ENCODE measurements at places on chromosomes 4 and X.

- DNase-seq: no peak
Observed at GRCh38 chr4:76950956-76951671, 1.6 kb downstream of the SEPTIN11 start.

DNA sequence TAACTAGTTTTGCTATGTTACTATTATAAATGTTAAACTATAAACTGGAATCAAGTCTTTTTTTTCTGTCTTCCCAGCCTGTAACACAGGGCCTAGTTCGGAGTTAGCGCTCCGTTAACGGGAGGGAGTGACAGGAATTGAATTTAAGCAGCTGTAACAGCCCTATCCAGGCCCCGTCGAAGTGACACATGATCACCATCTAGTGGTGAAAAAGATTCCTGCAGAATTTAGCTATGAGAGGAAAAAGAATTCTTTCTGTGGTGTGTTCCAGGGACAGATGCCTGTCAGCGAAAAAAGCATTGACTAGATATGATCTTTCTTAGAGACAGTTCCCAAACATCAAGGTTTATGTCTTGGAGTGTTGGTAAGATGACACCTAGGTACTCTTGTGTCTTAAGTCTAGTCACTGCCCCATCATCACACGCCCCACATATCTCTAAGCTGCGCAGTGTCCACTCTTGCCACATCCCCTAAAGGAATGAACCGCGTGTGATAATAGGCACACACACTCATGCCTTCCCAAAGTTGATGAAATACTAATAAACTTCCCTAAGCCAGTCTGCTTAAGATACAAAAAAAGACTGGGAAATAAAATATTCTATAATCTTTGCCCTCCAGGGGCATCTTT, 2.1 kb downstream of the GAB3 start:
- no peak for DNase-seq

DNA sequence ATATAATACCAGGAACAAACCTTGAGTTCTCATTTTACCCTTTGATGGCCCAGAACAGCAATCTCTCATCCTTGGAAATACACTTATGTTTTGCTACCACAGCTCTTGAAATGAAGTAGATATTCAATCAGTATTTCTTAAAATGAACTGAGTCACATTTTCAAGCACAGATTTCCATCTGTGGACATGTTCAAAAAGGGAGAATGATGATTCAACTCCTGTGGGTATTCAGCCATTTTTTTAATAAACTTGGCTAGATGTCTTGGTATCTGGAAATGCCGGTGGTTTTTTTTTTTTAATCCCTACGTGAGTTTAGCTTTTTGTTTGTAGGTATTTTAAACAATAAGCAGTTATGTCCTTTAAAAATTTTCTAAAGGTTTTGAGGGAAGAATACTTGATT, 64.2 kb upstream of the TRPC5OS start:
- no peak for DNase-seq

DNA sequence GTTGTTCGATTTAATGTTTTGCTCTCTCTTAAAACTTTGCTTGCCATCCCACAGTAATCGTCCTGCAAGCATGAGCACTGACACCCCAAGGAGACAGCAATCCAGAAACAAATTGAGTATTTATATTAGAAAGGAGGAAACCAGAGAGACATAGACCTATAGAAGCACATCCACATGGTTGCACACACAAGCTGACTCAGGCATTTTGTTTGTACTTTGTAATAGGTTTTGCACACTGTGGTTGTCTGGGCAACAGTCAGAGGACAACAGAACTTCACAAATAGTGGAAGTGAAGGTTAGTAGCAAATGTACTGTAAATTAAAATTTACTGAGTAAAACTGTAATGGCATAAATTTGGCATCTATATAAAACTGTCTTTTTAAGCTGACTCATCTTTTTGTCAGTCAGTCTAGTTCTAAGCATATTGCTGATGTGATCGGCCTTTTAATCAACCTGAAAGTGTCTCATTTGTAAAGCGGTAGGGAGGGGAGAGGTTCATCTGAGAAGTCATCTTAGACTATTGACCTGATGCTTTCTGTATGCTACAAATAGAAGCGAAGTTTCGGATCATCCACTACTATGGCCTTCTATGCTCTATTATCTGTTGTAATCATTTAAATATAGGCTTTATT, 1624.7 kb downstream of the ARAP2 start:
- no peak for DNase-seq

GRCh38 chr4:42750856-42751255, 94.0 kb upstream of the ATP8A1 start:
- DNase-seq: no peak

DNA sequence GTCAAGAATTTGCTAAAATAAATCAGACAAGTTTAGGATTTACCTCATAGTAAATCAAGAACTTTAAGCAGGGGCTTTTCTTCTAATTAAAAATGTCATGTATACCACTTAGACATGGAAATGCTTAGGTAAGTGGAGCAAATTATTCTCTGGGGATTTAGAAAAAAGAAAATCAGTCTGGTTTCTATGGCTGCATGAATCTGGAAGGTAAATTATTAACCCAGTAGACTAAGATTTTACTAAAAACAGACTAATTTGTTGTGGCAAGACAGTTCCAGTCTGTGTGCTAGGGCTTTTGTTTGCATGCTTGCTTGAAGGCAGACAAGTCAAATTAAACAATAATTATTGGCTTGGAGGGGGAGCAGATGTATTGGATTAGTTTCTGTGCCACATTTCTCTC, 140.6 kb downstream of the TBL1X start:
- DNase-seq: no peak

DNA sequence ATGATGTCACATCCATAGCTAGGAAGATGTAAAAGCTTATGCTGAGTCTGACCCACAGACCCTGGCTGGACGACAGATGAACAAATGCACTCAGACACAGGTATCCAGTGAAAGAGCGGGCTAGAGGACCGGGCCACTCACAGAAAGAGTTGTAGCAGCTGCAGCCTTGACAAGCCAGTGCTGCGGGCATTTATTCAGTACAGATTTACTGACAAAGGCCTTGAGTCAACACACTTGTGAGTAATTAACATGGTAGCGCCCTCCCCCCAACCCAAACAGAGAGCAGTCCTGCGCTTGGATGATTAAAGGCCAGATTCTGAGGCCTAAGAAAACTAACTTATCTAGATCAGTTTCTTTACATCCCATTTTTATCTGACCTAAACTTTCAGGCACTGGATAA, 244.6 kb downstream of the SPANXN4 start:
- no peak for DNase-seq

- peak; percentile 68 for DNase-seq
Observed at GRCh38 chr4:110005461-110006056, 92.9 kb downstream of the EGF start.

DNA sequence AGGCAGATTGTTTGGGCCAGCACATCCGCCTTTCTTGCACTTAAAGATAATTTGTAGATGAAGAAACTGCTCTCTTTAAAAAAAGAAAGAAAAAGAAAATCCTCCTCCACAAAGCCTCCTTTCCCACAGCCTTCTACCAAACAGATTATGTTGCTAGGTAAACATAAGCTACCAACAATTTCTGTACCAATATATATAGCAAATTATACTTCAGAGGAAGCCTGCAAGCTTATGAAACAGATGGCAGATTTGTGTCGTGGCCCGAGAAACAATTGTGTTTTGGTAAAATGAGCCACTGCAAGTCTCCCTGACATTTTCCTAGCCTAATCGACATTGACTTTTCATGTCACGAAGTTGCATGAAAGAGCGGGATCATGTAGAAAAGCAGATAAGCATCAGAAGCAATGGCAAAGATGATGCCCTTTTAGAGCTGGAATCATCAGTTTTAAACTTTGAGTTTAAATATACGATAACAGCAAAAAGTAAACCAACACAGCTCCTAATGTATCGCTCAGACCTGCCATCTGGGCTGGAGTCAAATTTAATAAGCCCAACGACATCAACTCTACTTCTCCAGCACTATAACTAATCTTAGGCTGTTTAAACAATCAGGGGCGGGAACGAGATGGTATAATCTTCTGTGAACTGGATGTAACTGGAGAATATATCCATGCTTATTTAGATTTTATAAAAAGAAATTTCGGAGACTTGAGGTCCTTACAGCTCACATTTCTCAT, 94.9 kb upstream of the PLAC1 start:
- no peak for DNase-seq

DNA sequence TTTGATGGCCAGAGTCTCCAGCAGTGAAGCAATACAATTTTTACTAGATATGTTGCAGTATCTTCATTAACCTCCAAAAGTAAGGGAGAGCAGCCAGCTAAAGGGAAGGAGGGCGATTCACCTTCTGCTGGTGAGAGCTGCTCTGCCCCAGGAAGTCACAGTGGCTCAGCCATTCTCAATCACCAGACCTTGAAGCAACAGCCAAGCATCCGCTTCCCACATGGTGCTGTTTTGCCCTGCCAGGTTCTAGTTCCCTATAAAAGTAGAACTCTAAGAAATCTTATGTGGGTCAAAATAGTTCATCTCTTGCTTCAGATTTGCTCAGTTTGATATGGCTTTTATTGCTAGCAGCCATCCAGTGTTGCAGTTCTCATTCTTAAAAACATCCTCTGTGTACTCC, 166.8 kb downstream of the STIM2 start:
- DNase-seq: no peak

DNA sequence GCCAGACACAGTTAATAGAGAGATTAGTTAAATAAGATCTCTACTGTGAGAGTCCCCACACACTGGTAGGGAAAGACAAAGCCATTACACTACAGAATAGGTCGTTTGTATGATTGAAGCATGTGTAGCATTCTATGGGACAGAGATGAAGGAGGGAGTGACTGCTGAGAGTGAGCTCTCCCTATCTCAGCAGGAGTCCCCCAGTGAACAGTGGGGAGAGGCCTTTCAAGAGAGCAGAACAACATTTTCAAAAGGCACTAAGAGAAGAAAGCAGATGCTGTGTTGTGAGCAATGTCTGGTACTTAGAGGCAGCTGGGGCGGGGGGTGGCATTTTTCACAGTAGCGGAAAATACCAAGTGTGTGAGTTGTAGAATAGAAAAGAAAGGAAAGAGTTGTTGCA, 413.6 kb downstream of the AFF2 start:
- no peak for DNase-seq

DNA sequence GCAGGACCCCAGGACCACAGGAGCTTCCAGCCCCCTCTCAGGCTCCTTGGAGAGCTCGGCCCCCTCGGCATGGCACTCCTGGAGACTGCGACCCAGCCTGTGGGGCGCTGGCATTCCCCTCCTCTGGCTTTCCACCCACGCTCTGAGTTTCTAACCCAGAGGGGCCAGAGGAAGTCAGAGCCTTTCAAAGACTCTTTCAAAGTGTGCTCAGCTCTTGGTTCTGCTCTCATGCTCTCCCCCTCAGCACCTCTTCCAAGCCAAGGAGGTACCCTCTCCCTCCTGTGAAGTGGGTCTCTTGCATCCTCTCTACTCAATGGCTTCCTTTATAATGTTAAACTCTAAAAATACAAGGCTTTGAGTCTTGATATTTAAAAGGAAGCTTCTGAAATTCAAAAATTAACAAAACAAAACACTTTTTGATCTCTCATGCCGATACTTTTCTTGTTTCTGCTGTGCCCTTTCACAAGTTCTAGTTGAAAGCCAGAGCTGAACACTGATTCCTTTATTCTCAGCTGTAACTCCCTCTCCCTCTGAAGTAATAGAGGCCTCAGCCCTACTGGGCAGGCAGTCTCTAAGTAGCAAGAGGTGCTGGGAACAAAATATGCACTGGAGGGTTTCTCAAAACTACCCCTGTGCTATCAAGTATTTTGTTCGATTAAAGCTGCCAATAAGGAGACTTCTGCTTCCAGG, 82.8 kb downstream of the NAT8L start:
- DNase-seq: no peak

GRCh38 chr4:146507632-146508031, 14.1 kb downstream of the SLC10A7 start:
- DNase-seq: no peak

- DNase-seq: no peak
Observed at GRCh38 chrX:22481436-22481835, 208.7 kb downstream of the CBLL2 start.

GRCh38 chrX:28609917-28610613, 22.8 kb downstream of the IL1RAPL1 start:
- DNase-seq: no peak

DNA sequence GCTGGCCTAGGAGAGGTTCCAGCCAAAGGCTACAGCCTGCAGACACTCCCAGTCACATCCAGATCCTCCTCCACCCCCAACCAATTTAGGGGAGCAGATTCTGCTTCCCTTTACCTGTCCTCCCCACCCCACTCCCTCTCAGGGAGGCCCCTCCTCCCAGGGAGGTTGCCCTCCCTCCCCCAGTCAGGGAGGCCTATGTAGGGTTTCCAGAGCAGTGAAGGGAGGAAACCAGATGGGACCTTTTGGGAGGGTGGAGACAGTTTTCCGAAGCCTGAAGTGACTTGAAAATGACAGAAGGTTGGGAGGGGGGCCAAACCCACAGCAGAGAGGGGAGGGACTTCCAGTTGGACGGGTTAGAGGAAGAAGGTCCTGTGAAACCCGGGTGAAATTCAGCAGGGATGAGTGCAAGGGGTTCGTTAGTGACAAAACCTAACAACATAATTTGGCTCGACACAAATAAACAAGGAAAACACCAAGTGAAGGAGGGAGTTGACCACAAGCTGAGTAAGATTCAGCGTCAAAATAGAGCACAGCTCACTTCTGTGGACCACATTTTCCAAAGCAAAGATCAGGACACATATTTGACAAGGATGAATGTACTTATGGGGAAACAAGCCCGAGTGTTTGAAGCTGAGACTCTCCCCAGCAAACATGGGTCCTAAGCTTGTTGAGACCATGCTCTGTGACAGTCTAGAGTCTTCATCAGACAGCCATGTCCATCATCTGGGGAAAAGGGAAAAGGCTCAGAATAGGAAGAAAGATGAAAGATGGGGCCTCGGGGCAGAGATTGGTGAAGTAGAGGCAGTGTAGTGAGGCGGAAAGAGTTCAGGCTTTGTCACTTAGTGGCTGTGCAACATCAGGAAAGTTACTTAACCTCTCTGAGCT, 46.4 kb downstream of the PRPS1 start:
- DNase-seq: no peak

DNA sequence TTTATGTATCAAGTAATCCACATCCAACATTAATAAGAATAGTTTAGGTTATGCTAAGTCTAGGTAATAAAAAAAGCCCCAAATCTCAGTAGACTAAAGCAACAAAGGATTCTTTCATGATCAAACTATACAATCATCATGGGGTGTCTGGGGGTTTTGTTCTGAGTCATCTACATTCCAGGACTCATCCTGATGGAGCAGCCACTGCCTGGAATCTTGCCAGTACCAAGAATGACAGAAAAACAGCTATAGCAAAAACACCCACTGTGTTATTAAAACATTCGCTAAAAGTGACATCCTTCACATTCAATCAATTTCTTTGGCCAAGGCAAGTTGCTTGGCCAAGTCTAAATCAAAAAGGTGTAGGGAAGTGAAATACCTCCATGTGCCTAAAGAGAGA, 3.9 kb upstream of the ARHGEF38 start:
- no peak for DNase-seq

DNA sequence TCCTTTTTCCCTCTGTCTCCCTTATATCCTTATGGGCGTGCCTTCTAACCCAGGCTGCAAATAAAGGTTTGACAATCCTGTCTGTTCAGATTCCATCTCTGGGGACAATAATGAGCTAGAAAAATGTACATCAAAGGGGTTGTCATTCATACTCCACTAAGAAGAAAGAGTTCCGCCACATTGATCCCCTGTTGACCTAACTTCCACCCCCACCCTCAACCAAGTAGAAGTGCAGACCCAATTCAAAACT, 541 bp upstream of the GABRA3 start:
- DNase-seq: no peak

All from left lung (tissue), 14 donors.